ENCODE measurements at places on chromosomes 2 and 18. TPM values are rescaled to one million over a fixed set of nuclear protein-coding genes. Genes with fewer than 3 reads are reported as not detected.

GRCh38 chr2:97707362-97708047 lies 5.9 kb upstream of the ZAP70 start:
- no peak for DNase-seq
- no peaks in the 10 kb centered on the region for H3K36me3 ChIP-seq
- no peak overlapping the region for H3K27ac ChIP-seq
- peaks cover 23% of the 10 kb centered on the region for H3K4me1 ChIP-seq
- peaks cover 7% of the 10 kb centered on the region for H3K27me3 ChIP-seq
- H3K4me3 ChIP-seq = no peak overlapping the region

GRCh38 chr18:34038086-34038485 lies 186.6 kb downstream of the NOL4 start:
- no peaks in the 10 kb centered on the region for H3K27me3 ChIP-seq
- H3K36me3 ChIP-seq = no peaks in the 10 kb centered on the region
- no peak for DNase-seq
- no peaks in the 10 kb centered on the region for H3K4me1 ChIP-seq
- H3K4me3 ChIP-seq = no peak overlapping the region

NMUR1 gene
- not detected for total RNA-seq

UNC80 gene
- total RNA-seq = 0.05 TPM

- H3K4me1 ChIP-seq = no peaks in the 10 kb centered on the region
- H3K27me3 ChIP-seq = peaks cover 4% of the 10 kb centered on the region
- DNase-seq = no peak
- no peaks in the 10 kb centered on the region for H3K36me3 ChIP-seq
- H3K4me3 ChIP-seq = no peak overlapping the region
Observed at GRCh38 chr18:77899972-77900754, 650.5 kb downstream of the GALR1 start.

GRCh38 chr2:196278491-196278911 lies 107.1 kb upstream of the STK17B start:
- H3K27ac ChIP-seq = no peak overlapping the region
- DNase-seq = no peak
- no peaks in the 10 kb centered on the region for H3K27me3 ChIP-seq
- H3K36me3 ChIP-seq = peaks cover 16% of the 10 kb centered on the region
- H3K4me3 ChIP-seq = peak overlapping the region; percentile 40

Measured in endothelial cell (in vitro differentiated cells).